Progenitor cell of endocrine pancreas (in vitro differentiated cells): ENCODE measurements at places on chromosomes 16 and 17.

GRCh38 chr16:17466876-17467275 is 3.9 kb downstream of the XYLT1 start:
- H3K4me1 ChIP-seq: peaks cover 37% of the 10 kb centered on the region
- no peak overlapping the region for H3K4me3 ChIP-seq
- H3K27ac ChIP-seq: no peak overlapping the region
- H3K27me3 ChIP-seq: peaks cover 22% of the 10 kb centered on the region

DNA sequence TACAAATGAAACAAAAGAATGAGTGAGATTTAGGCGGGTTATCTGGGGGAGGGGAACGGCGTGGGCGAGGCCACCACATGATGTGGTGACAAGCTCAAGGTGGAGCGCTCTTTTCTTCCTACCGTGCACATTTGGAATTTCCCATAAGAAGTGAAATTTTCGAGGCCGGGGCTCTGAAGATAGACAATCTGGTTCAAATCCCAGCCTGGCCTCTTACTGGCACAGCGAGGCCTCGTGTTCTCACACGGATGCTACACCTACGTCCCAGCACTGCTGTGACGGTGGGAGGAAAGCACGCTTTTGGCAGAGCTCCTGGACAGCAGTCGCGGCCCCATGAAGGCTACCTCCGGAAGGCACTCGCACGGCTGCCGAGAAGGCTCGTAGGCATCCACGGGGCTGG is 25.2 kb downstream of the ZDHHC7 start:
- DNase-seq: no peak
- peaks cover 45% of the 10 kb centered on the region for H3K36me3 ChIP-seq
- no peak overlapping the region for H3K4me3 ChIP-seq
- H3K4me1 ChIP-seq: peaks cover 13% of the 10 kb centered on the region

DNA sequence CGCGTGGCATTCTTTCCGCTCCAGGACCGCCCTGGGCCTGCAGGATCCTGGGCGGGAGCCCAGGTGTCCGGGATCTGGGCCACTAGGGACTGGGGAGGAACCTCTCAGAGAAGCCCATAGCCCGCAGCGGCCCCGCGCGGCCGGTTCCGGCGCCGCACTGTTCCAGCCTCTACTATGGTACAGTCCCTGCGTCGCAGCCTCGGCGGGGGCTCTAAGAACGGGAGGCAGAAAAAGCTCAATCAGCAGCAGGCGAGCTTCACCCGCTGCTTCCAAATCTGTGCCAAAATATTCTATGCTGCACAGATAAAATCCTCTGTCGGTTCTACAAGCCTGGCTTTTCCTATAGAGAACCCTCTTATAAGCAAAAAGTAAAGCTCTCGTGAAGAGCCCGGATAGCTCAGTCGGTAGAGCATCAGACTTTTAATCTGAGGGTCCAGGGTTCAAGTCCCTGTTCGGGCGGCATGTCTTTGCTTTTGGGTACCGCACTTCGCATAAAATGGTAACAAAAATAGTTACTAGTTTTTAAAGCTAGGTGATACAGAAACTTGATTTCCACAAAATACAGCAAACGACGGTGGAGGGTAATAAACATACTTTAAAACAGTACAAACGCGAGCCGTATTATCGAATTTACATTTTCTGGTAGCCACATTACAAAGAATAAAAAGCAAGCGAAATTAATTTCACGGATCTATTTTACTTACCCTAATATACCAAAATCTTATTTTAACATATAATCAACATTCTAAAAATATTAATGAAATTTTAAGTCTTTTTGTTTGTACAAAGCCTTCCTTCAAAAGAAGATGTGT is 661 bp upstream of the ALOXE3 start:
- H3K4me1 ChIP-seq: peaks cover 24% of the 10 kb centered on the region
- peak overlapping the region; percentile 99 for H3K27ac ChIP-seq
- peak overlapping the region; percentile 87 for H3K4me3 ChIP-seq

DNA sequence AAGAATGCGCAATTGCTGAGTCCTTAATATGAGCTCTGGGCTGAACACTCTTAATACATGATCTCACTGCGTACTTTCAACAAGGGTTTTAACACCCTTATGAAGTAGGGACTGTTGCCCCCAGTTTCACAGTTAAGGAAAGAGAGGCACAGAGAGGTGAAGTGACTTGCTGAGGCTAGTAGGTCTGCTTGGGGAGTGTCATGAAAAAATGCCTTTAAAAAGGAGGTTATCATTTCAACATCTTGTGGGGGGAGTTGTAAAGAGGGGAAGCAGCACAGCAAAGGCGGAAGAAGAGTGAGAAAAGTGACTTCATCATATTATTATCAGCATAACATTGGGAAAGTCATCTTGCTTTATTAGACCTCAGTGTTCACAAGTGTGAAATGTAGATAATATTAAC is 2.1 kb downstream of the CCL4L2 start:
- no peak overlapping the region for H3K4me3 ChIP-seq
- no peaks in the 10 kb centered on the region for H3K4me1 ChIP-seq
- no peaks in the 10 kb centered on the region for H3K36me3 ChIP-seq
- no peak for DNase-seq
- H3K27ac ChIP-seq: no peak overlapping the region
- H3K27me3 ChIP-seq: peaks cover 31% of the 10 kb centered on the region

- peak; percentile 41 for DNase-seq
- H3K27me3 ChIP-seq: peaks cover 2% of the 10 kb centered on the region
- no peaks in the 10 kb centered on the region for H3K36me3 ChIP-seq
- H3K27ac ChIP-seq: peak overlapping the region; percentile 100
Measured at GRCh38 chr17:38867179-38867967, 2.5 kb upstream of the LASP1 start.

DNA sequence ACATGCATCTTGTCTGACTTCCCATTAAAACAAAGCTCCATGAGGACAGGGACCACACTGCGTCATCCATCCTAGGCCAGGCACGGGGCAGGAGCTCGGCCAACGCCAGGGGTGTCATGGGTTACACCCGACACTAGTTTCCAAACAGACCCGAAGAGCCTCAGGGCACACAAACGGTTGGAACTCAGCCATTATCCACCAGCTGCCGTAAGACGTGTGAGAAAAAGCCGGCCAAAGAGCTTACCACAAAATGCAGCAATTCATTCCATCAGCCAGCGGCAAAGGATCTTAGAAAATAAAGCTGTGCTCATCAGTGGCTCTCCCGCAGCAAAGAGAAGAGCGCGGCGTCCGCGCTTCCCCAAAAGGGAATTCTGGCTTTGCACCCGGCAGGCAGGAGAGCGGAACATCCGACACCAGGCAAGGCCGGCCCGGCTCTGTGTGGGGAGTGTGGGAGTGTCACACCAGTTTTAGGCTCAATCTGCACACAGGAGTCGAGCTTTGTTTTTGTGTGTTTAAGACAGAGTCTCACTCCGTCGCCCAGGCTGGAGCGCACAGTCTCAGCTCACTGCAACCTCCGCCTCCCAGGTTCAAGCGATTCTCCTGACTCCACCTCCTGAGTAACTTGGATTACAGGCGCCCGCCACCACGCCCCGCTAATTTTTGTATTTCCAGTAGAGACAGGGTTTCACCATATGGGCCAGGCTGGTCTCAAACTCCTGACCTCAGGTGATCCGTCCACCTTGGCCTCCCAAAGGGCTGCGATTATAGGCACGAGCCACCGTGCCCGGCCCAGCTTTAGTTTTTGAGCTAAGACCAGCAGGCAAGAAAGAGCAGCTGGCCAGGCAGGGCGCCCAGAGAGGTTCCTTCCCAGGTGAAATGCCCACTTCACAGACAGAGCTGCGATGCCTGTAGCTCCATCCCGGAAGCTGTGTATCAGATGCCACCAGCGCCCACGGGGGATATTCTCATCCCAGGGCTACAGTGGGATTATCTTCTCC is 1.5 kb downstream of the SLC38A8 start:
- no peak overlapping the region for H3K4me3 ChIP-seq
- peaks cover 45% of the 10 kb centered on the region for H3K27me3 ChIP-seq
- DNase-seq: no peak

GRCh38 chr16:79360267-79360666 is 240.3 kb downstream of the MAF start:
- H3K36me3 ChIP-seq: no peaks in the 10 kb centered on the region
- DNase-seq: no peak
- peaks cover 2% of the 10 kb centered on the region for H3K4me1 ChIP-seq
- H3K27ac ChIP-seq: no peak overlapping the region
- H3K27me3 ChIP-seq: peaks cover 14% of the 10 kb centered on the region

GRCh38 chr17:427891-428290 is 75.3 kb upstream of the RPH3AL start:
- H3K4me3 ChIP-seq: no peak overlapping the region
- H3K4me1 ChIP-seq: no peaks in the 10 kb centered on the region
- H3K27me3 ChIP-seq: peaks cover 4% of the 10 kb centered on the region
- no peak for DNase-seq
- no peak overlapping the region for H3K27ac ChIP-seq
- no peaks in the 10 kb centered on the region for H3K36me3 ChIP-seq

- H3K36me3 ChIP-seq: no peaks in the 10 kb centered on the region
- H3K4me1 ChIP-seq: peaks cover 16% of the 10 kb centered on the region
- no peak for DNase-seq
- no peak overlapping the region for H3K27ac ChIP-seq
Measured at GRCh38 chr16:29940656-29941055, 14.6 kb upstream of the KCTD13 start.

- H3K4me3 ChIP-seq: no peak overlapping the region
- no peaks in the 10 kb centered on the region for H3K27me3 ChIP-seq
Measured at GRCh38 chr17:53627511-53627910, 195.2 kb upstream of the KIF2B start.

DNA sequence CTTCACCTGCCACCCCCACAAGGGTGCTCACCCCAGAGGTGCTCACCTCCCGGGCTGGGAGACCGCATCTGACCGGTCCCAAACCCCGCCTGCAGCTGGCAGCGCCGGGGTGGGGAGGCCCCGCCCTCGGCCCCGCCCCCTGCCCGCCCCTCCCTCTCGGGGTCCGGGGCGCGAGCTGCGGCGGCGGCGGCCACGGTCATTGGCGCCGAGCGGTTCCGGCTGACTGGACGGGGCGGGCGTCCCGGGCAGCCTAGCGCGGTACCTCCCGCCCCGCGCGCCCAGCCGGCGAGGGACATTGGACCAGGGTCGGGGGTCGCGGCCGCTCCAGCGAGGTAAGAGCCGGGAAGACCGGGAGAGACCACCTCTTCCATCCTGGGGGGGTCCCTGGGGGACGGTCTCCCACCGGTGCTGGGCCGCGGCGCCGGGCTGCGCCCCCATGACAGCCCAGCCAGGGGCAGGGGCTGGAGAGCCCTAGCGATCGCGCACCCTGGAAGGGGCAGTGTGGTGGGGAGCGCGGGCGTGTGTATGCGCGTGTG is at the start of gene CACNG5:
TSS of gene CACNG5 (plus strand) at position 199 of the 536 bp plus-strand sequence. CDS start 42,216 bp downstream, outside the sequence.
- H3K27me3 ChIP-seq: peaks cover 70% of the 10 kb centered on the region
- H3K4me3 ChIP-seq: no peak within 1 kb of the TSS
- DNase-seq: peak; percentile 22
- peaks cover 2% of the 10 kb centered on the region for H3K4me1 ChIP-seq
- no peak within 1 kb of the TSS for H3K27ac ChIP-seq

- H3K4me3 ChIP-seq: no peak overlapping the region
- H3K27me3 ChIP-seq: no peaks in the 10 kb centered on the region
- no peaks in the 10 kb centered on the region for H3K4me1 ChIP-seq
- H3K36me3 ChIP-seq: no peaks in the 10 kb centered on the region
- H3K27ac ChIP-seq: no peak overlapping the region
Measured at GRCh38 chr16:17138801-17139200, 332.0 kb downstream of the XYLT1 start.
